Fibroblast of gingiva (primary cell): ENCODE measurements at places on chromosomes 7 and 10.

- DNase-seq = no peak
Measured at GRCh38 chr10:103394180-103394579, 2.1 kb downstream of the ATP5MK start.

GRCh38 chr7:2918406-2918805 lies 74.3 kb upstream of the GNA12 start:
- DNase-seq = no peak

DNA sequence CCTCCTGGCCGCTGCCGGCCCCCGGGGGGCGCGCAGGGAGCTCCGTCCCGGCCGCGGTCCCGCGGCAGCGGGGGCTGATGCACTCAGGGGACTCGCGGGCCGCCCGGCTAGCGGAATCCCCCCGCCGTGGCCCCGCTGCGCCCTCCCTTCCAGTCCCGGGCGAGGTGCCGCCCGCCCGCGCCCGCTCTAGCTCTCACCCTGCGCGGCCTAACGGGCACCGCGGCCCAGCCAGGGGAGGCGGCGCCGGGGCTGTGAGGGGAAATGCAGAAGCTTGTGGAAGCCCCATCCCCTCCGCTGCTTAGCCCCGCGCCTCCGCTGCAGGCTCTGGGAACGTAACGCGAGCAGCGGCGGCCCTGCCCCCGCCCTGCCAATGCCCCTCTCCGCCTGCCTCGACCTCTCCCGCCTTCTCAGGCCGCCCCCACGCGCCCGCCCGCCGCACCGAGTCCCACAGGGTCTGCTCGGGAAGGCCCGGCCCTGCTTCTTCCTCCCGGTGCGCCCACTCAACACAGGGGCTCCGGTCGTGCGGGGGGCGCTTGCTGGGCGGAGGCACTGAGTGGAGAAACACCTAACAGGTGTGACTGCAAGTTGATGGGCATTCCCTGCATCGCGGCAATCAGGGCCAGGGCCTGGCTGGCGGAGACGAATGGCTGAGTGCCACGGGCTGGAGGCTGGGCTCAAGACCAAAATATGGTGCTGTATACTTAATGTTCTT lies 384 bp upstream of the TMEM229A start:
- DNase-seq = no peak

GRCh38 chr7:3067193-3067592 lies 23.5 kb upstream of the CARD11 start:
- DNase-seq = no peak
